ENCODE measurements at places on chromosomes 5 and 9.
A peak's percentile ranks its signal among the peaks of the same experiment; 100 is the strongest.

DNA sequence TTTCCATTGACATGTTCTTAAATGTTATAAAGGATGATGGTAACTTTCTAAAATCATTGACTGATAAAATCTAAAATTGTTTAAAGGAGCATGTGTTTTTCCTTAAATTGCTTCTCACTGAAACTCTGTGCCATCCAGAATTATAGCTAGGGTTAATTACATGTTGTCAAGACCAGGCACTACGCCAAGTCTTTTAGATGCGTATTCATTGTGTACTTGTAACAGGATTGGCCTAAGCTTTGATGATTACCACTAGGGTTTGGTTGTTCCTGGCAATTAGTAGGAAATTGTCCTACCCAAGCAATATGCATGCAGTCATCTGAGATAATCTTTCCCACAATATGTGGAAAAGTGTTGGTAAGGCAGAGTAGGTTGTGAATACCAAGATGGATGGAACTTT lies 43.8 kb downstream of the PRKACG start:
- no peak for DNase-seq

DNA sequence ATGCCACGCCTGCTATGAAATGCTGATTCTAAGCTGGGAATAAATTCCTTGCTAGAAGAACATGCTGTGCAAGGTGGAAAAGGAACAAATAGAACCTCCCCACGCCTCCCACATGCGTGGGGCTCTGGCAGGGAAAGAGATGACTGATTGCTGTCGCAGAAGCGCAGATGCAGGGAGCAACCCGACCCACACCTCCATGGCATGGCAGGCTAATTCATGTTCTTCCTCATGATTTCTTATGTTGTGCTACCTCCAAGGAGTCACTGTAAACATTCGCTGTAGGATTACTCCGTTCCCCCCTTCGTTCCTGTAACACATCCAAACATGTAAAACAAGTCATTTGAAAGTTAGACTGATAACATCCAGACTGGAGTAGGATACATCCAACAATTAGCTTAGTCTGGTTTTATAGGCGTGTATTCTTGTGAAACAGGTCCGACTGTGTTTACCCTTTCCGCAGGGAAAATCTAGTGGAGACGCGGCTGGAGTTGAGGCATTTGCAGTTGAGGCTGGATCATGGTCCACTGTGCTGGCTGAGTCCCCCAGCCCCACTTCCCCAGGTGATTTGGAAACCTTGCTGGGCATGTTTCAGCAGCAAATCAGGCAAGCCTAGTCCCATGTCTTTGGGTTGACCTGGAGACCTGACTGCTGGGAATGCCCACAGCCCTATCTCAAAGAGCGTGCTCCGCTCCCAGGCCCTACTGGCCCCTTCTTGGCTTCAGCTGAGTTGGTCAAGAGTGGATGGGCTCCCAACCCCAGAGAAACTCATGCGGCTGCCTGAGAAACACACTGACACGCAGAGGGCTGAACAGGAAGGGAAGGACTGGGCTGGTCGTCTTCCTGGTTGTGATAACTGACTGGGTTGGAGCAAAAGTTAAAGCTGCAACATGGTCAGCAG lies 24.8 kb upstream of the ANKRD33B start:
- no peak for DNase-seq

DNA sequence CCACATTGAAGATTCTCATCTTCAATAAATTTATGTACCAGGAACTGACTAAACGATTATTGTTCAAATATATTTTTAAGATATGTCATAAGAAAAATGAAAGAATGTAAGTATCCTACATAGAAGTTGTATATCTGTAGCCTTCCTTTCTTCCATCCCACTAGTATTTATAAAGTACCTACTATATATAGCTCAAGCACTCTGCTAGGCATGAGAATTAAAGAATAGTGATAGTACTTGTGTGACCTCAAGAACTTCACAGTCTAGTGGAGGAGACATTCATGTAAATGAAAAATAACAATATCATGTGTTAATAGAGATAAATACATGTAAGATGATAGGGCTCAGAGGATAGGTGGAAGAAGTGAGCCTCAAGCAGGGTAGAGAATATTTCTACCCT lies 201.0 kb upstream of the HMHB1 start:
- no peak for DNase-seq

DNA sequence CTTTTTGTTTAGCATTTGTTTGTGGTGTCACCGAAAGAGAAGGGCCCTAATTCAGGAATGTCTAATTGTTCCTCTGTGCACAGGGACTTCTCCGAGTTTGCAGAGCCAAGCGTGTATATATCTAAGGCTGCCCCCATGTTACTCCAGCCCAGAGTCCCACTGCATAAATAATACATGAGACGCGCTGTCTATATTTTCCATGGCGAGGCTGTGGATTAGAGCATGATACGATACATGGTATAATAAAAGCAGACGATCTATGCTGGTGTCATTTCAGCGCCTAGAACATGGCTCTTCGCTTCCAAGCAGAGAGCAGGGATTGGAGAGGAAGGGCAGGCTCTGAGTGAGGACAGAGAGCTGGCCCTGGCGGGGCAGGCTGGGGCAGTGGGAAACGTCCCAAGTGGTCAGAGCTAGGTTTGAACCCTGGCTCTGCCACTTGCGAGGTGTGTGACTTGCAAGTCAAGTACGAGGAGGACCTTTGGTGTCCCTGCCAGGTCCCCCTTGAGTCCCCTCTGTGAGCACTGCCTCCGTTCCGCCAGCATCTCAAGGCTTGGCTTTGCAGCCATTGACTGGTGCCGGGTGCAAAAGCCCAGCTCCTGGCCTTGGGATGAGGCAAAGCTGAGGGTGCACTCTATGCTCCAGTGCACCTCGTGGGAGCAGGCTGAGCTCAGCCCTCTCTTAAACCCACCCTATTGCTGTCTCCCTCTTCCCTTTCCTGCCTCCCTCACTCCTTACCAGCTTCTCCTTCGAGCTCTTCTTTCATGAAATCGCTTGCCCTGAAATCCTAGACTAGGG lies 29.2 kb upstream of the LAMC3 start:
- no peak for DNase-seq

GRCh38 chr9:30065888-30066287 lies 2318.6 kb upstream of the ACO1 start:
- no peak for DNase-seq

- DNase-seq = peak; percentile 1
Measured at GRCh38 chr9:123175854-123176629, 92.3 kb downstream of the STRBP start.

GRCh38 chr9:133731876-133732638 lies 6.1 kb downstream of the SARDH start:
- no peak for DNase-seq
